ENCODE measurements at places on chromosomes 5 and 9. TPM values are rescaled to one million over a fixed set of nuclear protein-coding genes. Genes with fewer than 3 reads are reported as not detected.

The CHSY3 gene
- polyA plus RNA-seq, result 6.2 TPM

GRCh38 chr9:30039712-30040111, 2344.7 kb upstream of the ACO1 start:
- H3K27ac ChIP-seq, result no peak overlapping the region
- H3K27me3 ChIP-seq, result no peaks in the 10 kb centered on the region
- no peak for DNase-seq
- no peak overlapping the region for H3K4me3 ChIP-seq
- H3K36me3 ChIP-seq, result no peaks in the 10 kb centered on the region

The UNC5A gene
- 1.0 TPM for polyA plus RNA-seq

DNA sequence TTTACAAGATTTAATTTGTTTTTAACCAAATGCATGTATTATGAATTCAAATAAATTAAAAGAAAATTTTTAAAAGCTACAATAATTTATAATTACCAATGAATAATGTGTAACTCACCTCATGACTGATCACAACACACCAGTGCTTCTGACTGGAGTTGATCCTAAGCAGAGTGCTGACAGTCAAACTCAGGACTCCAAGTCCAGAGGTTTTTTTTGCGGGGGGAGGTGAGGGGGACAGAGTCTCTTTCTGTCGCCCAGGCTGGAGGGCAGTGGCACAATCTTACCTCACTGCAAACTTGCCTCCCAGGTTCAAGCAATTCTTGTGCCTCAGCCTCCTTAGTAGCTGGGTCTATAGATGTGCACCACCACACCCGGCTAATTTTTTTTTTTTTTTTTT, 71.0 kb upstream of the MELK start:
- no peak overlapping the region for H3K27ac ChIP-seq
- H3K4me1 ChIP-seq, result no peaks in the 10 kb centered on the region
- no peaks in the 10 kb centered on the region for H3K27me3 ChIP-seq
- no peak overlapping the region for H3K4me3 ChIP-seq
- no peak for DNase-seq

The LAMC3 gene
- 9.2 TPM for polyA plus RNA-seq

DNA sequence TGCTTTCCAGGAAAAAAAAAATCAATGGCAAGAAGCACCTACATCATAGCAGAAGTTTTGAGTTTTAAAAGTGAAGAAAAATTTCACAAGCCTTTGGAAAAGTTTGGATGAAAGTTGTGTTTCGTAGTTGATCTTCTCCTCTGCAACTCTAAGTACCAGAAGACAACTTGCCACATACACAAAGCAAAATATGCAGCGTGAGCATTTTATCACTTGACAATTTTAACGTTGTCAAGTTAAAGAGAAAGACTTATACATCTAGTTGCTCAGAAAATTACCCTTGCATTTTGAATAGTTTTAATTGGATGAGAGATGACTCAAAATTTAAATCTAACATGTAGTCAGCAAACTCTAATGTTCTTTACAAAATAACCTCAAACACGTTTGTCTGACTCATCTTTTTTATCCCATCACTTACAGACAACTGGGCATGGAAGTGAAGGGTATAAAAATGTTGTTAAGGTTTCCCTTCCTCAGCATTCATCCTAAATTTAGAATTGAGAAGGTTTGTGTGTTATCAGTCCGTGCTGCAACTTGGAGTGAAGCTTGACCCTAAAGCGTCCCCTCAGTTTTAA, 213.4 kb downstream of the MARCHF11 start:
- no peaks in the 10 kb centered on the region for H3K27me3 ChIP-seq
- no peaks in the 10 kb centered on the region for H3K4me1 ChIP-seq
- no peaks in the 10 kb centered on the region for H3K36me3 ChIP-seq
- DNase-seq, result no peak
- H3K27ac ChIP-seq, result no peak overlapping the region
- H3K4me3 ChIP-seq, result no peak overlapping the region

DNA sequence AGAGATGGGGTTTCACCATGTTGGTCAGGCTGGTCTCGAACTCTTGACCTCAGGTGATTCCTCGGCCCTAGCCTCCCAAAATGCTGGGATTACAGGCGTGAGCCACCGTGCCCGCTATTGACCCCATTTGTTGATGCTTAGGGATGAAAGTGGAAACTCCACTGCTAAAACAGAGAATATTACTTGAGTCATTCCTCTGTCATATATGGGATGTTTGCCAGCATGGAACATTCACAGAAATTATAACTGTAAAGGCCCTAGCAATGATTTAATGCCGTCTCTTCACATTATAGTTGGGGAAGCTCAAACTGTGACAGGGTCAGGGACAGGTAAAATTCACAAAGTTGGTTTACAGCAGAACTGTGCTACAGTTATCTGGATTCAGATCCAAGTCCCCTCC, 94.5 kb downstream of the TMC1 start:
- H3K4me1 ChIP-seq, result no peaks in the 10 kb centered on the region
- H3K4me3 ChIP-seq, result no peak overlapping the region
- no peaks in the 10 kb centered on the region for H3K27me3 ChIP-seq

The ACTL7B gene
- 0.07 TPM for polyA plus RNA-seq

DNA sequence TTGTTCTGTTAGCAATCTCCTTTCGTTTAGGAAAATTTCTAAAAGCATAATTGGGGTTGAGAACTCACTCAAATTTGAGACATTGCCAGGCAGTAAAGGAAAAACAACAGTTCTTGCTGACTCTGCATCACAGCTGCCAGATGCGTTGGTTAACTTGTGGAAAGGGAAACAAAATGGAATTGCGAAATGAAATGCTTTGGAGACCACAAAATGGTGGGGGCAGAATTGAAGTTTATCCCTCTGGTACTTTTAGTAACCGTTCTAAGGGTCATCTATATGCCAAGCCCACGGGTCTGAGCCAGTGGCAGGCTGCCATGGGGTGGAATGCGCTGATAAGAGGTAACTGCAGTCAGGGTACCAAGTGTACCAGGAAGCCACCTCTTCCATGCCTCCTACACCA, 28.6 kb upstream of the SELENOP start:
- H3K4me1 ChIP-seq, result peaks cover 3% of the 10 kb centered on the region
- no peaks in the 10 kb centered on the region for H3K36me3 ChIP-seq
- H3K27ac ChIP-seq, result peak overlapping the region; percentile 69
- DNase-seq, result peak; percentile 92

The ZDHHC11 gene
- polyA plus RNA-seq, result 28.5 TPM

GRCh38 chr5:169797577-169797976, 160.5 kb downstream of the DOCK2 start:
- H3K4me3 ChIP-seq, result no peak overlapping the region
- H3K4me1 ChIP-seq, result peaks cover 10% of the 10 kb centered on the region
- H3K36me3 ChIP-seq, result no peaks in the 10 kb centered on the region
- H3K27me3 ChIP-seq, result no peaks in the 10 kb centered on the region

GRCh38 chr5:80865551-80865950, 94.6 kb upstream of the RASGRF2 start:
- H3K27me3 ChIP-seq, result no peaks in the 10 kb centered on the region
- H3K4me3 ChIP-seq, result no peak overlapping the region
- peaks cover 5% of the 10 kb centered on the region for H3K36me3 ChIP-seq
- no peak overlapping the region for H3K27ac ChIP-seq
- DNase-seq, result no peak

DNA sequence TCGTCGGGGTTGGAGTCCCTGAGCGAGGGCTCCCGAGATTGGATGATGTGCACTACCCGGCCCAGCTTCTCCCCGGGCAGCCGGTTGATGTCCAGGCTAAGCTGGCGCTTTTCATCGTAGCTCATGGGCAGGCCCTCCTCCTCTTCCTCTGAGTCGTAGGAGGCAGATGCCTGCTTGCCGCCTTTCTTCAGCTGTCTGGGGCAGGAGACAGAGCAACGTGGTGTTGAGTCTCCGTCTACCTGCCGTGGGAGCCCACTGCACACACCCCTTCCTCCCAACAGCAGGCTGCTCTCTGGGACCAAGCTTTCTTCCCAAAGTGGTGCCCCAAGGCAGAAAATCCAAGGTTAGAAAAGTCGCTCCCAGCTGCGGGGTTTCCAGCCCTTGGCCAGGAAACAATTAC, 10.8 kb downstream of the BRD3OS start:
- DNase-seq, result no peak
- H3K27me3 ChIP-seq, result no peaks in the 10 kb centered on the region
- no peak overlapping the region for H3K4me3 ChIP-seq
- peaks cover 96% of the 10 kb centered on the region for H3K36me3 ChIP-seq
- peaks cover 6% of the 10 kb centered on the region for H3K4me1 ChIP-seq

GRCh38 chr9:106862821-106863720, at the start of gene ZNF462:
TSS of gene ZNF462 (plus strand) at chr9:106863166. CDS start at chr9:106923384, 60,218 bp downstream.
- no peaks in the 10 kb centered on the region for H3K27me3 ChIP-seq
- peak; percentile 65 for DNase-seq
- H3K4me1 ChIP-seq, result peaks cover 4% of the 10 kb centered on the region
- peak within 1 kb of the TSS; percentile 91 for H3K27ac ChIP-seq

DNA sequence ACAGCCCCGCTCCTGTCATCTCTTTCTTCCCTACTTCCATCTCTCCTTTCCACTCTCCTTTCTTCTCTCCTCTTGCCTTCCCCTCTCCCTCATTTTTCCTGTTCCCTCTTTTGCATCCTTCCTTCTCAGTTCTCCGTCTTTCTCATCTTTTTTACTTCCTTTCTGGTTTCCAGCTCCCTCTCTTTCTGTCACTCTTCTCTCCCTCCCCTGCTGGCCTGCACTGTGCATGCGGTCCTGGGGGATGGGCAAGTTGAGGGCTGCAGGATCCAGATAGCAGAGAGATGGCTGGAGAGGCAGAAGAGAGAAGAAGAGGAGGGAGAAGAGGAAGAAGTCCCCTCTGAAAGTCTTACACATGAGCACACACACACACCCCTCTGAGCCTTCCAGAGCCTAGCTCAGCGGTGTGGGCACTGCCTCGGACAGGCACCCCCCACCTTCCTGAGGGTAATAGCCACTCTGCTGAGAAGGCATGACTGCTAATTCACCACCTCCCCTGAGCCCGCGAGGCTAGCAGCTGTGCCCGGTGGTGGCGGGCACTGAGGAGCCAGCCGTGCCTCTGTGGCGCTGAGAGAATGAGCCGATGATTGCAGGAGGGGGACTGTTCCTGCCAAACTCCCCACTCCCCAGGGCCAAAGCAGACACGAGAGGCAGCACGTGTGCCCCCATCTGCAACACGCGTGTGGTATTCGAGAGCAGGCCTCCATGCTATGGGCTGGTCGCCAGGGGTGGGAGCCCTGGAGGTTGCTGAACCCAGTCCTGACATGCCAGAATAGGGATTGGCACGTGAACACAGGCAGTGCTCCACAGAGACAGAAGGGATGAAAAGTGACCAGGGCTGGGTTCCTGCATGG, 3.7 kb upstream of the CAMK2A start:
- no peak overlapping the region for H3K4me3 ChIP-seq
- no peak for DNase-seq
- no peaks in the 10 kb centered on the region for H3K27me3 ChIP-seq
- peaks cover 7% of the 10 kb centered on the region for H3K4me1 ChIP-seq

DNA sequence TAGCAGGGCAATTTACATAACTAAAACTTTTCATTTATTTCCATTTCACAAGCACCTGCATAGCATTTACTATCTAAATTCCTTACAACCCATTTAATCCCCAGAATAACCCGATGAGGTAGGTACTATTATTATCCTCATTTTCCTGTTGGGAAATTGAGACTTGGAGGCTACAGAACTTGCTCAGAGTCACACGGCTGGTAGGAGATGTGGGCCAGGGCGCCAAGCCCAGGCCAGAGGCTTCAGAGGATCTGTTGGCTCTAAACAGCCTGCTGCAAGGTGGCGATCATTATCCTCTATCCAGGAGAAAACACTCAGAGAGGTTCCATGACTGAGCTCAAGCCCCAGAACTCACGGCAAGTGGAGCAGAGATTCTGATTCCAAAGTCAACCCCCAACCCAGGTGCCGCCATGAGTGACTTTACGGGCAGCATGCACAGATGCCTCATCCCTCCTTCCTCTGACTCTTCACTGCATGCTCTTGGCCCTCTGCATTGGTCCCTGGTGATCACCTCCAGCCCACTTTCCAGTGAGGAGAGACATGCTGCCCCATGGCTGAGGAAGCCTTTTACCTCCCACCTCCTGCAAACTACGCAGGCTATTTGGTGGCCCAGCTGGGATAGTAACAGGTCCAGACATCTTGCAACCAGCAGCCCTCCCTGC, 168.4 kb upstream of the FSTL4 start:
- H3K27me3 ChIP-seq, result no peaks in the 10 kb centered on the region
- no peak overlapping the region for H3K27ac ChIP-seq
- H3K4me3 ChIP-seq, result no peak overlapping the region
- no peak for DNase-seq

GRCh38 chr5:115072266-115073064, 97.2 kb downstream of the TRIM36 start:
- H3K27ac ChIP-seq, result no peak overlapping the region
- no peak for DNase-seq
- H3K27me3 ChIP-seq, result no peaks in the 10 kb centered on the region
- H3K4me3 ChIP-seq, result no peak overlapping the region

DNA sequence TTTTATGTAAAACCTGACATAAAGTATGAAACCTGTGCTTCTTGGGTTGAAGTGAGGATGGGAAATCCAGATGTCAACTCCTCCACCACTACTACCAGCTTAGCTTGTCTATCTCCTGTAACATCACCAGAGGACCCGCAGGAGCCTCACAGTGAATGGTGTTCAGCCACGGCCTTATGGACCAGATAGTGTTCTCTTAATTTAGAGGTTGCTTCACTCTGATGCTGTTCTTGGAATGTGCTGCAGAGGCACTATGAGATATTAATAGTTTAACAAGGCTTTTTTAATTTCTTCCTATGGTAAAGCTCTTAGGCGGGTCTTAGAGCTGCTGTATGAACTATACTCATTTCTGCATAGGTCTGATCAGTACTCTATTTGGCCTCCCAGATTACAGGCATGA, 27.9 kb downstream of the NFX1 start:
- no peaks in the 10 kb centered on the region for H3K27me3 ChIP-seq
- H3K4me3 ChIP-seq, result no peak overlapping the region
- no peaks in the 10 kb centered on the region for H3K36me3 ChIP-seq
- no peak for DNase-seq

- H3K4me3 ChIP-seq, result peak overlapping the region; percentile 61
- peak overlapping the region; percentile 87 for H3K27ac ChIP-seq
- H3K27me3 ChIP-seq, result no peaks in the 10 kb centered on the region
- no peak for DNase-seq
Measured at GRCh38 chr5:142012186-142012785, 541 bp downstream of the GNPDA1 start.

The PCDHB13 gene
- polyA plus RNA-seq, result 5.8 TPM

The LCN2 gene
- 1.3 TPM for polyA plus RNA-seq

DNA sequence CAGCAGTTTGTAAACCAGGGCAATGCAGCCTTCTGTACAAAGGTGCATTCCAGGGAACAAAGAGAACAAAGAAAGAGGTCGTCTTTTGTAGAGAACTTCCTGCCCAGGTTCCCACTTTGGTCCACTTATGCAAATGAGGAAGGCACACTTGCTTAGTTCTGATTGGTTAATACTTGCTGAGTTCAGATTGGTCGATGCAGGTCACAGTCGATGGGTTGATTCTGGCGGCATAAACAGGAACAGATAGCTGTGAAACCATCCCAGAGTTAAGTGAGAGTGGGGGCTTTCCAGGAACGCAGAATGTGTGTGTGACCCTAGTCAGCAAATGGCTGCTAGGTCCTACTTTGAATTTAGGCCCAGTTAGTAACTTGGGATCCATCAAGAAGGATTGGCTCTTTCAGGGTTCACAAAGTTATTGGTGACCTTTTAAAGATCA, 1.8 kb upstream of the ADAMTS13 start:
- H3K4me1 ChIP-seq, result peaks cover 7% of the 10 kb centered on the region
- DNase-seq, result no peak
- no peak overlapping the region for H3K4me3 ChIP-seq
- H3K27me3 ChIP-seq, result no peaks in the 10 kb centered on the region
- no peak overlapping the region for H3K27ac ChIP-seq

- no peak for DNase-seq
- no peak overlapping the region for H3K4me3 ChIP-seq
- H3K4me1 ChIP-seq, result no peaks in the 10 kb centered on the region
- no peaks in the 10 kb centered on the region for H3K27me3 ChIP-seq
Measured at GRCh38 chr9:18382243-18382642, 91.7 kb upstream of the ADAMTSL1 start.

GRCh38 chr5:102542057-102542456, 43.3 kb upstream of the SLCO6A1 start:
- no peak for DNase-seq
- no peaks in the 10 kb centered on the region for H3K27me3 ChIP-seq
- no peak overlapping the region for H3K4me3 ChIP-seq
- H3K4me1 ChIP-seq, result no peaks in the 10 kb centered on the region
- H3K36me3 ChIP-seq, result no peaks in the 10 kb centered on the region
